A673 (cell line): ENCODE measurements at places on chromosomes 3 and 15.

DNA sequence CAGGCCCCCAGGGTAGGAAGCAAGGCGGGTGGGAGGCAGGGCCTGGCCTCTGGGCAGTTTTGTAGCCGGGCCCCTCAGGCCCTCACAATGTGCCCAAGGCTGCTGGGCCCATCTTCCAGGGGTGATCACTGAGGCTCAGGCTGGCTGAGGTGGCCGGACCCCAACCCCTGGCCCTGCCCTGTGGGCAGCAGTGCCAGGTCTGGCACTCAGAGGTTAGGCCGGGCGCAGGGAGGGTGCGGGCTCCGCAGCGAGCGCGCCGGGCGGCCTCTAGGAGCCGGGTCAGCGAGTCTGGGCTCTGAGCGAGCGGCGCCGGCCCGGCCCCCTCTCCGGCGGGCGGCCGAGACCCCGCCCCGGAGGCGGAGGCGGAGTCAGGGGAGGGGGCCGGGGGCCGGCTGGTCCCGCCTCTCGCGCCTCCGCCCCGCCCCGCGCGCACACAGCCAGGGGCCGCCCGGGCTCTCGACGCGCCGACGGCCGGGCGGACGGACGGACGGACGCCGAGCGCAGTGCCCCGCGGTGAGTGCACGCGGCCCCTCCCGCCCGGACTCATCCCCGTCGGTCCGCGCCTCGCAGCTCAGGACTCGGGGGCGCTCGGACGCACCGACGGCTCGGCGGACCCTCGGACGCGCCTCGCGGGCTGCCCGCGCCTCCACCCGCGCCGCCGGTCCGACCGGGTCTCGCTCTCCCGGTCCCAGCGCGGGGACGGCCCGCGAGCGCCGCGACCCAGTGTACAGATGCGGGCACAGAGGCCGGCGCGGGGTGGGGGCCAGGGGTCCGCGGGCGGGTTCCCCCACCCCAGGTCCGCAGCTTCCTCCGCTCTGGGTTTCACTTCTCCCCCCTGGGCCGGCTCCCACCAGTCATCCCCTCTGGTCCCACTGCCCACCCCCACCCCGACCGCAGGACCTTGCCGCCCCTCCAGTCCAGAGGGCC lies at the start of gene FBLN2:
TSS of gene FBLN2 (plus strand) at position 430 of the 927 bp plus-strand sequence. CDS start 21,231 bp downstream, outside the sequence.
- DNase-seq, result peak; percentile 23

GRCh38 chr3:132638706-132639105 lies 20.9 kb downstream of the ACAD11 start:
- no peak for DNase-seq

DNA sequence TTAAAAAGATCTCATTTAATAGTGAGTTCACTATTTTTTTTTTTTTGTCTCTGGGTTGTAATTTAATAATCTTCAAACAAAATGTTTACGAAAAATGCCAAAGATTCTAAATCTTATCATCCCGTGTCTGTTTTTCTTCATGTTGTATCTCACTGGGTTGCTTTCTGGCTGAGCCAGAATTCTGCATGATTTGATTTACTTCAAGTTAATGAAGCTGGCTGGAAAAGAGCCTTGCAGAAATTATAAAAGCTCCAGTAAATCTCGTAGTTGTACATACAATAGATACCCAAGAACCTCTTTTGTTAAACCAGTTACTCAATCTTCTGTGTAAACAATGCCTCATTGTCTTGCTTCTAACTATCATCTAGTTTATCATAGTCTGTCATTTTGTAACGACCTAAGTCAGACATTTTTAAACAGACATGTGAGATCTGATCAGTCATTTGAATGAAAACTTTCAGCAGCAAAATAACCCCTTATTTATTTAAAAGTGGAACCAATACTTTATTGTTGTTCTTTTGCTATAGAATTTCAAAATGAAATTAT lies 249.0 kb downstream of the MCTP2 start:
- DNase-seq, result no peak

- DNase-seq, result no peak
These were observed 356.3 kb upstream of the TBL1XR1 start for GRCh38 chr3:177553579-177553978.

DNA sequence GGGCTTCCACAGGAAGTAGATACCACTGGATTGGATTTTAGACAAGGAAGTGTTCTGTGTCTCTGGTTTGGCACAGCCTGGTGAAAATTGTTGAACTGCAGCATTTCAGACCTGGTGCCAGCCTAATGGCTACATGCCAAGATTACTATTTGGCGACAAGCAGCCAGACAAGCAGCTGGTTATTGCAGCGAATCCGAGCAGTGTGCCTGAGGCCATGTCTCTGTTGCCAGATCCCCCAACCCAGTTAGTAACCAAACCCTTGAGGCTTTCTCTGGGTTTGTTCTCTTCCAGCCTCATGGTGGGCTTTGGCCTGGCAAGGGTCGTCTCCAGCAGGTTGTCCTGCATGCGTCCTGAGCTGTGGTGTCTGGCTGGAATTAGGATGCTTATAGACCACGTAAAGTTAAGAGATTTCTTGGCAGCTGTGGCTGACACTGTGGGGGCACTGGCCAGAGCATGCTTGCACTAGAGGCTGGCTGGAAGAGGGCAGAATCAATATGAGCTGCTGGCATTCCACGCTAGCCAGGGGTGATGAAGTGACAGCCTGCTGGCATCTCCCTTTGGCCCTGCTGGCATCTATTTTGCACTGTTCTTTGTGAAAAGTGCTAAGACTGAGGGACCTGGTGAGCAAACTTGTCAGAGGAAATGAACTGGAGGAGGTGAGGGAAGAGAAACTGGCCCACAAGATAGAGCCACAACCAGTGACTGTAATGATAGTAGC lies 172.6 kb downstream of the RBMS3 start:
- DNase-seq, result peak; percentile 40

DNA sequence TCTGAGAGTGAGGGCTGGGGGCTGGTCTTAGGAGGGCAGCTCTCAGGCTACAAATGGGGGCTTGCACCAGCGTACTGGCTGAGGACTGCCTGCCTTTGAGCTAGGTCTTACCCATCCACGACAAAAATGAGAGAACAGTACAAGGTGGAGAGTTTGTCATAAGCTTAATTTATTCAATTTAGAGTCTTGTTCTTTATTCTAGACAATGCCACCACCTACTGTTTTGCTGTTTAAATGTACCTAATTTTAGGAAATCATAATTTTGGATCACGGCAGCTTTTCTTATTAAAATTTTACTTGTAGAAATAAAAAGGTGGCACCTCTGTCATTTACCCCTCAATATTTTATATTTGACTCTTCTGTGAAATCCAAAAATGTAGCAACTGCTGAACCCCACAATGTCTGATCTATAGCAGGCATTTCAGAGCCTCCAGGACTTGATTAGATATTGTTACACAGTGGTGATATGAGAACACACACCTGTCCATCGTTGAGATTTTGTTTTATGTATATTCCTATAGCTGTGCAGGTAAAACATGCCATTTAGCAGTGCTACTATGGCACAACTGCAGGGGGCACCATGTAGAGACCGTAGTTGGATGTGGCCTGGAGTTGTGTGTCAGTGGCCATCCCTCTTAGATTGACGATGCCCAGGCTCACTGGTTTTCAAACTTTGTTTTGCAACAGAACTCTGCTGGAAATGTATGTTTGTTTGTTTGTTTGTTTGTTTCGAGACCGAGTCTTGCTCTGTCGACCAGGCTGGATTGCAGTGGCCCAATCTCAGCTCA lies 88.6 kb downstream of the SLCO3A1 start:
- DNase-seq, result peak; percentile 23

DNA sequence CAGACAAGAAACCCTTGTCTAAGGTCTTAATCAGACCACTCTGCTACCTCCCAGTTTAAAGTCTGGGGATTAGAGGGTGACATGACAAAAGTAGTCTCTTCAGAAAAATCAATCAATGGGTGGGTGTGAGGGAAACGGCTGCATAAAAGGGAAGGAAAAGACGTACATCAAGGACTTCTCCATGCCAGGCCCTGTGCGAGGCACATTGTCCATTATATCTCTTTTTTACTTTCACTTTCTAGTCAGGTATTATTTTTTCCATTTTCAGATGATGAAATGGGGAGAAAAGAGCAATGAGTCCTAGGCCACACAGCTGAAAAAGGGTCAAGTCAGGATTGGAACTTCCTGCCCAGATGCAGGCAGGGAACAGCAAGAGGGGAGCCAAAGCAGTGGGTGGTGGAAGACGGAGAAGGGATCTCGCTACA lies 4.6 kb upstream of the CX3CR1 start:
- no peak for DNase-seq

DNA sequence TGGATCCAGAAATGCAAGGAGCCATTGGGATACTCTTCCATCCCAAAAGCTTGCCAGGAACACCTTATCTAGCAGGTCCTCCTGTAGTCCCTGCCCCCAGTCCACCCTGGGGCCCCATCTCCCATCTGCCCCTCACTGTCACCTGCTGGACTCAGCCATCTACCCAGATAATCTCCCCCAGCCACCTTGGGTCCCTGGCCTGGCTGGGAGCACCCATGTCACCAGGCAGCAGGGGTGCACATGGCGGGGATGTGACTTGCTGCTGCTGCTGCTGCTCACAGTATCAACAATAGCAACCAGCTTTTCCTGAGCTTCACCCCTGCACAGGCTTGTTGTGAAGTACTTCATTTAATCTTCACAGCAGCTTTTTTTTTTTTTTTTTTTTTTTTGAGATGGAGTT lies 12.6 kb downstream of the PTH1R start:
- DNase-seq, result peak; percentile 26

DNA sequence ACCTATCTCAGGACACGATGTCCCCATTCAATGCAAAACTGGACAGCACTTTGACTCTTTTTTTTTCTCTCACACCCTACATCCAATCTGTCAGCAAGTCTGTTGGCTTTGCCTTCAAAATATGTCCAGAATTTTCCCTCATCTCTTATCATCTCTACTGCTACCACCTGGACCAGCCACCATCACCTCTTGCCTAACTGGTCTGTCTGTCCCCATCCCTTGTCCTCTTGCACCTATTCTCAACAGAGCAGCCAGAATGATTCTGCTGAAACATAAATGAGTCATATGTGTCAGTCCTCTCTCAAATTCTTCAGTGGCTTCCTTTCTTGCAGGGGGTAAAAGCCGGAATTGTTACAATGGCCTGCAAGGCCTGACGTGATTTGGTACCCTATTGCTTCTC lies 105.8 kb downstream of the CYP19A1 start:
- DNase-seq, result no peak

GRCh38 chr15:65956307-65956706 lies 87.0 kb downstream of the RAB11A start:
- DNase-seq, result no peak

DNA sequence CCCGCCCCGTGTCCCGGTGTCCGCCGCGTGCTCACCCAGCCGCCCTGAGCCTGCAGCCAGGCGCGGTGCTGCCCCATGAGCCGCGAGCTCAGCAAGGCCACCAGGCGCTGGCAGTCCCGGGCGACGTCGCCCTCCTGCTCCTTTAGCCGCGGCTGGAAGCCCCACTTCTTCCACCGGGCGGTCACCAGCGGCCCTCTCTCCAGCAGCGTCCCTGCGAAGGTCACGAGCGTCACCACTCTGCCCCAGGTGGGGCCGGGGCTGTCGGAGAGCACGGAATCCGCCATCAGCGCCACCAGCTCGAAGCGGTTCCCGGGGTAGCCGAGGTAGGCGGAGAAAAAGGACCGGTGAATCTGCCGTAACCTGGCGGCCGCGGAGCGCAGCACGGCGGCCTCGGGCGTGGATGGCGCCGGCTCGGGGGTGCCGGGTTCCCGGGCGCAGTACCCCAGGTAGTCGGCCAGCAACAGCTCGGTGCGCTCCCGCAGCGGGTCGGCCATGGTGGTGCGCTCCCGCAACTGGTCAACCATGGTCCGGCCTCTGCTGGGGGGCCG lies 298 bp downstream of the BCL2L10 start:
- no peak for DNase-seq
